Stimulated activated CD4-positive, alpha-beta T cell treated with anti-CD3 and anti-CD28 coated beads, Interleukin-1b, Interleukin-23, amount 100 ng/mL, for 24 hours (primary cell): ENCODE measurements at places on chromosomes 2 and 18.

GRCh38 chr2:72094701-72095100 is 53.0 kb downstream of the CYP26B1 start:
- no peak for DNase-seq

GRCh38 chr2:63059793-63060471 is 9.3 kb downstream of the OTX1 start:
- no peak for DNase-seq

- DNase-seq: no peak
Observed at GRCh38 chr18:31658670-31659575, 25.5 kb downstream of the B4GALT6 start.

DNA sequence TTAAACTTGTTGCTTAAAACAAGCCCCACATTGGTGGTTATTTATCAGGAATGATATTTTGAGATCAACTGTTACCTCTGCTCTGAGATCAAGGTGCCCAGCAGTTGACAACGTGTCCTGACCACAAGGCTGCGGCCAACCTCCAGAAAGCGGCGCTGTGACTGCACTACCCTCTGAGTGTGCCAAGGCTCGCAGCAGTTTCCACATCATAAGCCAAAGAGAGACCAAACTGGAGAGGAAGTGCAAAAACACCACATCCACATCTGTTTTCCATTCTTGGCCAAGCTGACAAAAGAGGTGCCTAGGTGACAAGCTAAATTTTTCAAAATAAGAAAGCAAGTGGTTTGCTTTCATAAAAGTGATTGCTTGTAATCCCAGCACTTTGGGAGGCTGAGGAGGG is 410.8 kb upstream of the POU3F3 start:
- no peak for DNase-seq

DNA sequence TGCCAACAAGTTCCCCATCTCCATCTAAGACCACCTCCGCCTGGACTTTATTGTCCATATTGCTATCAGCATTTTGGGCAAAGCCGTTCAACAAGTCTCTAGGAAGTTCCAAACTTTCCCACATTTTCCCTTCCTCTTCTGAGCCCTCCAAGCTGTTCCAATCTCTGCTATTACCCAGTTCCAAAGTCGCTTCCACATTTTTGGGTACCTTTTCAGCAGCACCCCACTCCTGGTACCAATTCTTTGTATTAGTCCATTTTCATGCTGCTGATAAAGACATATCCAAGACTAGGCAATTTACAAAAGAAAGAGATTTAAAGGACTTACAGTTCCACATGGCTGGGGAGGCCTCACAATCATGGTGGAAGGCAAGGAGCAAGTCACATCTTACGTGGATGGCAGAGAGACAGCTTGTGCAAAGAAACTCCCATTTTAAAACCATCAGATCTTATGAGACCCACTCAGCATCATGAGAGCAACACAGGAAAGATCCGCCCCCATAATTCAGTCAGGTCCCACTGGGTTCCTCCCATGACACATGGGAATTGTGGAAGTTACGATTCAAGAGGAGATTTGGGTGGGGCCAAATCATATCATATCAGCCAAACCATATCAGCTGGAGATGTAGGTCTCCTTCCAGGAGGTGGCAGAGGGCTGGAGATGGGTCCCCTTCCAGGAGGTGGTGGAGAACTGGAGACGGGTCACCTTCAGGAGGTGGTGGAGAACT is 19.8 kb upstream of the TXNDC2 start:
- no peak for DNase-seq

DNA sequence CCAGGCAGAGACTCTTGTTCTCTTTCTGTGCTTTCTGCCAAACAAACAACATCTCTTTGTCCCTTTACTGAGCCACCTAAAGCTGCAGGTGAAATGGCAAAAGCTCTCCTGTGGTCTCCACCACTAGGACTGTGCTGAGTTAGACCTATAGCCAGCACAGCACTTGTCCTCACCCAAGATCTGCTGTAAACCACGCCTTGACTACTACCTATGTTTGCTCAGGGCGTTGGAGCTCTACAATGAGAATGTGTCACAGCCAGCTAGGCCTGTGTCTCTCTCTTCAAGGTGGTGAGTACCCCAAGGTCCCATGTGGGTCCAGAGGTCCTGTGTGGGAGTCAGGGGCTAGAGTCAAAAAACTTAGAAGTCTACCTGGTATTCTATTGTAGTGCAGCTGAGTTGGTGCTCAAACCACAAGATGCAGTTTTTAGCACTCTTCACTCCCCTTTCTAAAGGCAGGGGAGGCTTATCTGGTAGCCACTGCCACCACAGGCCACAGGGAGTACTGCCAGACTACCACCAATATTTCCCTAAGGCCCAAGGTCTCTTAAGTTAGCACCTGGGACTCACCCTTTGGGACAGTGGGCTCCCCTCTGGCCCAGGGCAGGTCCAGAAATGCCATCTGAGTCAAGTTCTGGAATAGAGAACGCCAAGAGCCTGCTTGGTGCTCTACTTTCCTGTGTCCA is 96.8 kb upstream of the RPRM start:
- no peak for DNase-seq

- DNase-seq: no peak
Observed at GRCh38 chr18:73528066-73528465, 619.6 kb downstream of the FBXO15 start.
